GM23338 (cell line): ENCODE measurements at places on chromosomes 6 and 20. TPM values are rescaled to one million over a fixed set of nuclear protein-coding genes. Genes with fewer than 3 reads are reported as not detected.

DNA sequence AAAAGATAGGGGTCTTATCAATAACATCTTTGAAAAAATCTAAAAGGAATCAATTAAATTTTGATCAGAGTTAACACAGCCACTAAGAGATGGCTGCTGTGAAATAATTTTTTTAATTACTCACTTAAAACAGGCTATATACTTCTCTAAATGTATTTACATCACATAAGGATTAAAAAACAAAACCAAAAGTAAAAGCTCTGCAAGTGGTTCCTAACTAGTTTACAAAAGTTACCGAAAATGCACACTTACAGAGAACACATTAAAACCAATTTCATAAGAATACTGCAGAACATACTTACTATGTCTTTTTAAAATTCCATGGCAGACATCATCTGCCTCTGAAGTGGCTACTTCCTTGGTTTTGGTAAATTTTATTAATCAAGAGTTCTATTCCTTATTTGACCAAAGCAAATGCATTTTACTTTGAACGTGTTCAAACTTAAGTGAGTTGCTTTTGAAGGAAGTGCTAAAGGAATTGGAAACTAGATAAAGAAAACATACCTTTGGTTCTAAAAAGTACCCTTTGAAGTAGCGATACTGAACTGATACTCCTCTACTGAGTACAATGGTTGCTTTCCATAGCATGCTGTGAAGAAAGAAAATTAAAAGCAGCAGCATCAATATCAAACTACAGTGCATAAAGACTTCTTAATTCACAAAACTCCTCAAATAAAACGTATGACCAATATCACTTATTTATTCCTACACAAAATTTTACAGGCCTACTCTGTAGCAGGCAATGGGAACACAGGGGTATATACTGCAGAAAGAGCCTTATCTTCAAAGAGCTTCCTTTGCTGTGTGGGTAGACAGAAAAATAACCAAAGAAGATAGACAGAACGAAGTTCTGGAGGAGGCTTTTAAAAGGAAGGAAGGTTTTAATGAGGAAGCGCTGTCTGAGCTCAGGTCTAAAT lies 157.1 kb upstream of the SHLD1 start:
- H3K36me3 ChIP-seq, result peaks cover 2% of the 10 kb centered on the region; the same call in 1 of the 2 replicates
- H3K27ac ChIP-seq, result no peak overlapping the region
- H3K4me1 ChIP-seq, result peaks cover 24% of the 10 kb centered on the region

- DNase-seq, result no peak
- H3K36me3 ChIP-seq, result no peaks in the 10 kb centered on the region
- no peaks in the 10 kb centered on the region for H3K27me3 ChIP-seq
- H3K27ac ChIP-seq, result no peak overlapping the region
Measured at GRCh38 chr6:145626857-145627256, 108.5 kb downstream of the EPM2A start.

DNA sequence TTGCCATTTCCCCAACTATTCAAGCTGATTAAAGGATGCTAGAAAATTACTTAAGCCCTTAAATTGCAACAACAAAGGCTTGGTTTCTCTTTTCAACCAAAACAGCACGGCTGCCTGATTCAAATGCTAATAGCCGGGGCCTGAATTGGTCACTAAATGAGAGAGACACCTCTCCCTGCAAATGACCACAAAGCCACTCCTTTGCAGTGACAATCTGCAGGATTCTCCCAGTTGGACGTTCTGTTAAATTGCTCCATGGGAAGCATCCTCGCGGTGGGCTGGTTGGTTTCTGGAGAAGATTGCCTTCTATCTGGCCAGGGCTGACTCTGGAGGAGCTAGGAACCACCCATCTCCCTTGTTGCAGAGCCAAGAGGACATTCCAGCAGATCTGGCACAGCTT lies 29.7 kb upstream of the TBXT start:
- no peaks in the 10 kb centered on the region for H3K4me1 ChIP-seq
- DNase-seq, result peak; percentile 55
- H3K4me3 ChIP-seq, result no peak overlapping the region
- no peaks in the 10 kb centered on the region for H3K36me3 ChIP-seq

DNA sequence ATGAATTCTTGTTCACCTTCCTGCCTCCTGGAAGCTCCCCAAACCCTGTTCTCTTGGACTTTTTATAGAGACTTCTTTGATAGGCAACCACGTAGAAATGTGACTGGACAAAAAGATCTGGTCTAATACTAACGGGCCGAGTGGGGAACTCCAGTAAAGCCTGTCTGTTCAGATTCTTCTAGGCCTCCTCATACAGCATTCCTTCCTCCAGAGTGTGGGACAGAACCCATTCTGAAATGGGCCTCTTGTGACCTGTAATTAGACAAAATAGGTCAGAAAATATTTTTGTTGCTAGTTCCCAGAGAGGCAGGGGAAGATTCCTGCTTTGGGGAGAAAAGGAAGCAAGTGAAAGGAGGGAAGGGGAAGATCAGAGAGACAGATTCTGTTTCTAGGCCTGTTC lies 374.3 kb downstream of the CDH26 start:
- no peak overlapping the region for H3K27ac ChIP-seq
- H3K4me1 ChIP-seq, result no peaks in the 10 kb centered on the region
- no peaks in the 10 kb centered on the region for H3K27me3 ChIP-seq
- no peak for DNase-seq

GRCh38 chr6:157029980-157030690 lies 253.0 kb downstream of the ARID1B start:
- peaks cover 25% of the 10 kb centered on the region for H3K4me1 ChIP-seq
- no peaks in the 10 kb centered on the region for H3K36me3 ChIP-seq
- no peak overlapping the region for H3K4me3 ChIP-seq
- H3K27me3 ChIP-seq, result no peaks in the 10 kb centered on the region
- no peak for DNase-seq

- no peak overlapping the region for H3K27ac ChIP-seq
- peaks cover 6% of the 10 kb centered on the region; the same call in 1 of the 2 replicates for H3K4me1 ChIP-seq
- no peak overlapping the region for H3K4me3 ChIP-seq
- no peaks in the 10 kb centered on the region for H3K27me3 ChIP-seq
- no peaks in the 10 kb centered on the region for H3K36me3 ChIP-seq
Measured at GRCh38 chr6:18343741-18344140, 43.4 kb upstream of the RNF144B start.

- no peaks in the 10 kb centered on the region for H3K4me1 ChIP-seq
- H3K36me3 ChIP-seq, result peaks cover 5% of the 10 kb centered on the region; the same call in 1 of the 2 replicates
- no peak overlapping the region for H3K4me3 ChIP-seq
- no peak for DNase-seq
Measured at GRCh38 chr20:56268536-56268935, 20.0 kb downstream of the MC3R start.

- H3K4me3 ChIP-seq, result no peak overlapping the region
- H3K36me3 ChIP-seq, result no peaks in the 10 kb centered on the region
- no peaks in the 10 kb centered on the region for H3K27me3 ChIP-seq
- no peak overlapping the region for H3K27ac ChIP-seq
- no peaks in the 10 kb centered on the region for H3K4me1 ChIP-seq
Measured at GRCh38 chr6:140809694-140810101, 1323.0 kb upstream of the GJE1 start.

- H3K27ac ChIP-seq, result no peak overlapping the region
- no peak for DNase-seq
- no peaks in the 10 kb centered on the region for H3K4me1 ChIP-seq
- H3K27me3 ChIP-seq, result no peaks in the 10 kb centered on the region
- no peak overlapping the region for H3K4me3 ChIP-seq
Measured at GRCh38 chr6:144186817-144187625, 36.7 kb downstream of the STX11 start.

The FAM209B gene
- not detected in 2 replicates for total RNA-seq

The PPARD gene
- 8.7 and 9.7 TPM in 2 replicates for total RNA-seq

The TGM2 gene
- 0.19 and 1.0 TPM in 2 replicates for total RNA-seq

The MLIP gene
- total RNA-seq, result not detected in 2 replicates
